ENCODE measurements at places on chromosomes 16 and 17.

DNA sequence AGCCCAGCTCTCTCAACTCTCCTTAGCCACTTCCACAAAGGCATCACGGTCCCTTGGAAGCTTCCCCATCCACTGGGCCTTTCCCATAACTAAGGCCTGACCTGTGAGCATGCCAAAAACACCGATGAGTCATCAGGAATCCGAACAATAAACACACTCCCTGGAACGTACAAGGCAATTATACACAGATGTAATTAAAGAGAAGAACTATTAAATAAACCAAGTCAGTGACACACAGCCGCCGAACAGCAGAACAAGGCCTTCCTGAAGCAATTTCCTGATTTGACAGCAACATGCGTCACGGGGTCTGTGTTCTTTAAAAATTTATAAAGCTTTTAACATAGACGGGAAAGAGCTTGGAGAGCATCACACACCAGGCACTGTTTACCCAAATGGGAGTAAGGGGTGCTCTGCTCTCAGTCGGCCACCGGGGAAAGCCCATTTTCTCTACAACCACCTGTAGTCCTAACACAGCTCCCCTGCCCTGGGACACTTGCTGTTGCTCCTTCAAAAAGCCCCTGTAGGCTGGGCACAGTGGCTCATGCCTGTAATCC lies 29.4 kb downstream of the COG7 start:
- no peak for DNase-seq

DNA sequence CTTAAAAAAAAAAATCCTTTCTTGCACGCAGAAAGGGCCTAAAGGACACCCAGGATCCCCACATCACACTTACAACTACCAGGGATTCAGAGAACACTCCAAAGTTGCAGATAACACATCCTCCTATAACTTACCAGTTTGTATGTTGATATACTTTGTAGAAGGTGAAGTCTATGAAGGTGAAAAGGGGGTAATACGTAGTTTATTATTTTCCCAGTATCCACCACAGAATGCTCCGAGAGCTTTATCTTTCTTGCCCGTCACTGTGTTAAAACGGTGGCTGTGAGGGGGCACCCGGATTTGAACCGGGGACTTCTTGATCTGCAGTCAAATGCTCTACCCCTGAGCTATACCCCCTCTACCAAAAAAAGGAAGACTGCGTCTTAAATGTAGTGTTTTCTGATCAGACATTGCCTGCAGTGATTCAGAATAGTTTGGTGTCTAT lies 7.9 kb upstream of the RPL23 start:
- no peak for DNase-seq

- no peak for DNase-seq
These were observed 24.1 kb upstream of the BCAS3 start for GRCh38 chr17:60653569-60653968.

DNA sequence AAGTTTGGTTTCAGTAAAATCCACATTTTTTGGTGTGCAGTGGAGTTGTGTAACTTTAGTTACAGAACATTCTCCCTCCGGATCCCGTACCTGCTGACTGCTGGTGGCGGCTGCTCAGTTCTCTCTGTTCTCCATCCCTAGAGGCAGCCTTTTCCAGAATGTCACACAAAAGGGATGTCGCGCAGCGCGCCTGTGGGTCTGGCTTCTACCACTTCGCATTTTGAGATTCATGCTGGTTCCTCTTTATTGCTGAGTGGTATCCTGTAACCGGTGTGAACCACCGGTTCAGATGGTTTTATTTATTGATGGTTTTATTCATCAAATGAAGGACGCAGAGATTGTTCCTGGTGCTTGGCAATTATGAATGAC lies 981 bp upstream of the CEP131 start:
- no peak for DNase-seq

- no peak for DNase-seq
These were observed 8.4 kb downstream of the TMEM98 start for GRCh38 chr17:32936186-32936893.

DNA sequence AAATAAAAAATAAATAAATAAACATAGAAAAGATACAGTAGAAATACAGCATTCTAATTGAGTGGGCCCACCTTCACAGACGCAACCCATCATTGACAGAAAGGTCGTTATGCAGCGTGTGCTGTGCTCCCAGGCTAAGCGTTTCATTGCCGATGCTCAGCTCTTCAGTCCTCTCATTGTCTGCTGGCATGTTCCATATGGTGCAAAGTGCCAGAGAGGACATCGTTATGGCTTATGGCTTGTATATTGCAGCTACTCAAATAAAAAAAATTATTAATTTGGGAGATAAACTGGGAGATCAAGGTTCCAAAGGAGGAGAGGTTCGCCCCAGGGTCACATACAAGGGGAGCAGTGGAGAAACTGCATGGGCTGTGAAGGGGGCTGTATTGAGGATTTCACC lies 11.3 kb upstream of the UBALD2 start:
- no peak for DNase-seq

- no peak for DNase-seq
These were observed 44.6 kb upstream of the KCNJ2 start for GRCh38 chr17:70124723-70125122.

DNA sequence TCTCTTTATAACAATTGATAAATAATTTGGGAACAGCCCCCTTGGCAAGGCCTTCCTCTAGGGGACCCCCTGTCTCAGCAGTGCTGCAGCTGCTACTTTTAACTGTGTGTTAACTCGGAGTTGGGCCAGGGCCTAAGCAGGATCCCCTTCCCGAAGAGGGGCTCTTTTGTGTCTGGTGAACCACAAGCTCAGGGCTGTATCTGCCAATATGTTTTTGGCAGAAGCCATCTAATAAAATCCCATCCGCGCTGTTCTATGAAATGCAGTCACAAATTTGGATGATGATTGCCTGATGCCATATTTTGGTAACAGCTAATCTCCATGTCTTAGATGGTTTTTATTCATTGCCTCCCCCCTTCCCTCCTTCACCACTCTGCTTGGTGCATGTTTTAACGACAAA lies 267.7 kb downstream of the FTO start:
- DNase-seq: no peak

DNA sequence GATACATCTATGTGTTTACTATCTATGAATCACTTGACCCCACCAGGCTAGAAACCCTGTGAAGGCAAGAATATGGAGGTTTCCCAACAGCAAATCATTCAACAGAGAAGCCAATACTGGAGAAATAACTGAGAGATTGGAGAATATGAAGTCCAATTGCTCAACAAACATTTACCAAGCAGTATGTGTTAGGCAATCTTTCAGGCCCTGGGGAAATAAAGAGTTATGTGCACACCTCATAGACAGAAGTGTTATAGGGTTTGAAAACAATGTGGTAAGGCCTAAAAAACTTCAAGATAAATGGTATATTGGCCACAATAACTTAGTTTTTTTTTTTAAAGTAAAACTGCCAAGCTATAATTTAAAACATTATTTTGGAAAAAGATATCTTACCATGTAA lies 1245.8 kb downstream of the CDH11 start:
- no peak for DNase-seq

- DNase-seq: no peak
These were observed 5.2 kb downstream of the MYO1D start for GRCh38 chr17:32871746-32872145.

- no peak for DNase-seq
These were observed 10.6 kb downstream of the UBB start for GRCh38 chr17:16391451-16391850.

DNA sequence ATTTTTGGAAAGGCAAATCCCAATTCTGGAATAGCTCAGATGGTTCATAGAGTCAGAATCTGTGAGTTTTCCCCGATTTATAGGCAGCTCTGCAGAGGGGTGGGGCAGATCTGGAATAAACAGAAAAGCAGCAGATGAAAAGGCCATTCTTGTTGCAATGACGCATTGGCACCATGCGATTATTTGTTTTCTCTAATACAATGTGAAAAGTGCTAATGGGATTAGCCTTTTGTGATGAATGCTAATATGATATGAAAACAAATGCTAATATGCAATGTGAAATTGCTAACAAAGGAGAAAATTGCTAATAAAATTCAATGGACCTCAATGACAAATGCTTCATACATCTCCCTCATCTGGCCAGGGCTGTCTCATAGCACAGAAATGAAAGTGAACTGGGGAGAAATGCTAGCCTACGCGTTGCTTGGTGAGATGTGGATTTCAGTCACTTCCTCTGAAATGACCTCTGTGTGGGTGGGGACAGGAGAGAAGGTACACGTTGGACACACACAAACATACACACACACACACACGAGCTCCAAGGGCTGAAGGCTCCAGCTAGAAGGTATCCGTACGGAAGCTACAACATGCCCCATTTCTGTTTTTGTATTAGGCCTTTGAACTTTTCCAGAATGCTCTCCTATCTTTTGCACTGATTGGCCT lies 394.5 kb downstream of the XYLT1 start:
- DNase-seq: no peak

DNA sequence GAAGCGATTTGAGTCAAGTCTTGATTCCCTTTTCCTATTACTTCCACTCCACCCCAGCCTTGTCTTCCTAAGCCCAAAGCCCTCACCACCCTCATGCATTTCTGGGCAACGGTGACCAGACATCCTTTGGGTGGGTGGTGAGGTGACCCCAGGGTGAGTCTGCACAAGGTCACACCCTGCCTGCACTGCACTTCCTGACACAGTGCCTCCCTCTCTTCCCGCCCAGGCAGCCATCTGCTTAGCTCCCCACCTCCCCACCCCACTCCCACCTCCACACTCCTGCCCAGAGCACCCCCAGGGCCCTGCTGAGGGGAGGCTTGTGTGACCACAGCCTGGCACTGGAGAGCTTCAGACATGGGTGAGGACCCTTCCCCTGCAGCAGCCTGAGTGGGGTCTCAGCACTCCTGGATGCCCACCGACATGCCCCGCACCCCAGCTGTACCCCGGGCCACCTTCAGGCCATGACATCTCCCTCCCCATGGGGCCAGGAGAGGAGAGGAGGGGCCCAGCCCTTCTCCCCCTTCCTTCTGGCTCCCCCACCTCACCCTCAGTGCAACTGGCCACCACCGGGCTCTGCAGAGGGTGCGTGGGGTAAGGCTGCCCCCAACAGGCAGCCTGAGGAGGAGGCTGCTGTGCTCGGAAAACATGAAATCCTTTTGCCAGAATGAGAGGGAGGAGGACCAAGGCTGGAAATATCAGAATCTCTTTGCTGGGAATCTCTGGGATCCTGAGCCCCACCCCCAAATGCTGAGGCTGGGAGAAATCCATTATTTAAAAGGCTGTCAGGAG lies 68.6 kb downstream of the CCT6B start:
- DNase-seq: no peak

- DNase-seq: no peak
These were observed 15.5 kb upstream of the NAGLU start for GRCh38 chr17:42520540-42520951.

Measured in stimulated activated CD4-positive, alpha-beta T cell treated with anti-CD3 and anti-CD28 coated beads, Interleukin-1b, Interleukin-23, amount 100 ng/mL, for 24 hours (primary cell).